ENCODE measurements at places on chromosomes 6 and 20.

GRCh38 chr6:84639396-84639795 lies 125.0 kb downstream of the TBX18 start:
- DNase-seq = no peak

GRCh38 chr20:40431611-40432010 lies 257.4 kb downstream of the MAFB start:
- DNase-seq = no peak

- DNase-seq = no peak
Measured at GRCh38 chr6:766625-767024, 73.7 kb upstream of the EXOC2 start.

GRCh38 chr6:165574220-165575157 lies 88.6 kb downstream of the PDE10A start:
- no peak for DNase-seq

- no peak for DNase-seq
Measured at GRCh38 chr20:21219686-21220085, 83.4 kb upstream of the XRN2 start.

DNA sequence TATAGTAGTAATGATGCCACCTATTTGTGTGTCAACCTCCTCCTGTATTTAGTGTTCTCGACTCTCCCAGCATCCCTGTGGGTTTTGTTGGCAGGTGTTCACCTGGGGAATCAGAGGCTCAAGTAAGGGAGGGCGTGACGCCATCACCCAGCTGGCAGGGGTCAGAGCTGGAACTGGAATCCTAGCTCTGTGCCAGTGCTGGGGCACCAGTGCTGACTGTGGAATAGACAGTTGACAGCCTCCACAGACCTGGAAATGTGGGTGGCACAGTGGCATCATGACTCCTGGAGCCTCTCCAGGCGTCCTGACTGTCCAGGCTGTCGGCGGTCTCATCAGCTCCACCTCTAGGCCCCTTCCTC lies 102.8 kb downstream of the SYCP2 start:
- DNase-seq = no peak

DNA sequence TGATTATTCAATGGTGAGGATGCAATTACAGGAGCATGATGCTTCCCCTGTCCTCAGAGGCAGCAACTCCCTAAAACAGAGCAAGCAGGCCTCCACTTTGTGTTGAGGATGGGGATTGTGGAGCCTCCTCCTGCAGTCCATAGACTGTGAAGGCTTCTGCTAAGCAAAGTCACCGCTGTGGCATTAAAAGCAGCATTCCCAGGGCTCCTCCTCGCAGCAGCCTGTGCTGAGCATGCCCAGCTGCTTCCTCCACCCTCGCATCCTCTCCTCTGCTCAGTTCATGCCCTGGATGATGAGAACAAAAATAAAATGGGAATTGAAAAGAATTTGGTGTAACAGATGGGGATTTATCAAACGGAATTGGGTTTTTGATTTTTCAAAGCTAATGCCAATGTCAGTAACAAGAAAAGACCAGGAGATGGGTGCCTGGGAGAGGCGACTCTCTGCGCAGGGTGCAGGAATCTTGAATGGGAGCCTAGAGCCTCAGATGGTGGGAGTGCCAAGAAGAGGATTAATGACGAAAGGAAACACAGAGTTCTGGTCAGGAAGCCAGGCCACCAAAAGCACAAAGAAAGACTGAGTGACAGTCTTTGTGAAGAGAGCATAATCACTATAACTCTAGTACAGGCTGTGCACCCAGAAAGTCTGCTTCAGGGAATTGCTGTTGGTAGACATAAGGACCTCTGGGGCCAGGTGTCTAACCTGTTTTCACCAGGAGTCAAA lies 347.6 kb downstream of the TPBG start:
- DNase-seq = no peak

GRCh38 chr6:74932232-74932888 lies 273.5 kb downstream of the COL12A1 start:
- DNase-seq = no peak

GRCh38 chr6:22248513-22249308 lies 48.1 kb downstream of the PRL start:
- no peak for DNase-seq

DNA sequence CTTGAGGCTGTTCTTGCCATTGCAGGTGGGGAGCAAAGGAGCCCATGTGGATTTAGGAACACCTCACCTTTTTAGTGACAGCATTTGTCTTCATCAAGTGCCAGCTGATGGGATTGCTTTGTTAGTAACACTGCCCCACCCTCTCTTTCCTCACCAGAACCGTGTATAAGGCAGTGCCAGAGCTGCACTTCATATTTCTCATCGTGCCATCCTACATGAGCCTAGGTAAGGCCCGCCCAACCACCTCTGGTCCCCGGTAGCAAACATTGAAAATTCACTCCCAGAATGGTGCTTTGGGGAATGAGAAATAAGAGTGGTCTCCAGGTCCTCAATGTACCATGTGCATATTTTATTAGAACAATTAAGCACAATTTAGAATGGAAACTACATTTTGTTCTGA lies 22.7 kb downstream of the CFAP61 start:
- DNase-seq = no peak

DNA sequence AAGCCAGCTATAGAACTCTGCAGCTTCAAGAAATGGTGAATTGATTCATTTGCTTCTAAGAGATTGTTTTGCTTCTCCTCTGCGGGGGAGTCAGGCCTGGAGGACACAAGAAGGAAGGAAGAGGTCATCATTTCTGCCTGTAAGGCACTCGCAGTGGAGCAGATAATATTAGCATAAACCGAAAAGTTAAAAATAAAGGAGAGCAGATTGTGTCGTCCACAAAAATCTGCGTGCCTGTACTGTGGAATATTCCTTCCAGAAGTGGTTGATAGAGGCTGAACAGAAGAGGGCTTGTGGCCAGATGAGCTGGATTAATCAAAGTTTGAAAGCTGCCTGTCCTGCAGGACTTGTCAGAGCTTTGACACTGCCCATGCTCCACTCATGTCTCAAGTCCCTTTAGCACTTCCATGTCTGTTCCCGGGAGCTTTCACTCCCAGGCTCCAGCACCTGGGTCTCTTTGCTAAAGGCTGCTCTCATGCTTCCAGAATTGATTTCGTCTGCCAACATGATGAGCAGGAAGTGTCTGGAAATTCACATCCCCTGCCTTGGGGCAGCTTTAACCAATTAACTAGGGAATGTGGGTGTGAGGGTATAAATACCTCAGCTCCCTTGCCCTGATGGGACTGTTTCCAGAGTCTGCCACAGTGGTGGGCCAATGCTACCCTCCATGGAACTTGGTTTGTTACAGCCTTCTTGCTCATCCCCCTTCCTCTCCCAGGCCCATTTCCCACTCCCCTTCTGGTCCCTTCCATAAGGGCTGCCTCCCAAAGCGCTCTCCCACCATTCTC lies 65.1 kb upstream of the STX16 start:
- no peak for DNase-seq

DNA sequence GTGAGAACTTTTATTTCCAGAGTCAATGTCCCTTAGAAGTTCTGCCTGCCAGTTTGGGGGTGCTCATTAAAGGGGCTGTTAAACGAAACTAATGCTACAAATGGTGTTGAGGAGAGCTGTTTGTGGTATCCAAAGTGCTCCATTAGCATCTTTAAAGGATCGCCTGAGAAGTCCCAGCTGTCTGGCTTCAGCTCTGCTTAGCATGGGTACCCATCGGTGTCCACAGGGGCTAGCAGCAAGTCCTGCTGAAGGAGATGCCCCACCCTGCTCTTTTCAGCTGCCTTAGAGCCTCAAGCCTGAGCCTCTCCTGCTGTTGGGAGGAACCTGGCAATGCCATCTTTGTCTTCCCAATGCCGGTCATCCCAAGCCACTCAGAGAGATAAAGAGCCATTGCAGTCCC lies 111.1 kb downstream of the FOXO3 start:
- no peak for DNase-seq

GRCh38 chr6:39935241-39935640 lies 979 bp upstream of the MOCS1 start:
- no peak for DNase-seq

DNA sequence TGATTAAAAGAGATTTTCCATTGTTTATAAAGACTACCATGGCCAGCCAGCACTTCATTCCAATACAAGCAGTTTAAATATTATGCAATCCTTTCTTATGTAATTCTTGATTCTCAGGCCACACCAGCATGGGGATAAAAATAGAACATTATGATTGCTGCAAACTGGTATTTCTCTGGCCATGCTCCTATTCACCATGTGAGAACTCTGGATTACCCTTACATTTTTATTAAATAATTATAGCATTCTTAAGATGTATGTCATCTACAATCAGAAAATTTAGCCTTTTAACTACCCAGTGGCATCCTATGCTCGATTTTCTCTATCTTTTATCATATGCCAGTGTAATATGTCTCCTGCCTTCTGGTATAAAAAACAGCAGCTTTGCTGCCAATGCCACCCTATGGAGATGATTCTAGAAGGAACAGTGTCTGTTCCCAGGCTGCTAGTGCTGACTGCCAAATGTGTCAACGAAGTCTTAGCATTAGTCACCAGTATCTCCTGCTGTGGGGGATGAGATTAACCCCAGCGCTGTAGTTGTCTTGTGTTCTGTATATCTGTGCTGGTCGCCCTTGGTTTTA lies 501.4 kb downstream of the BCKDHB start:
- peak; percentile 36 for DNase-seq

GRCh38 chr20:20334489-20334888 lies 33.4 kb upstream of the INSM1 start:
- no peak for DNase-seq

- DNase-seq = no peak
Measured at GRCh38 chr6:127204281-127204680, 62.4 kb upstream of the RNF146 start.

DNA sequence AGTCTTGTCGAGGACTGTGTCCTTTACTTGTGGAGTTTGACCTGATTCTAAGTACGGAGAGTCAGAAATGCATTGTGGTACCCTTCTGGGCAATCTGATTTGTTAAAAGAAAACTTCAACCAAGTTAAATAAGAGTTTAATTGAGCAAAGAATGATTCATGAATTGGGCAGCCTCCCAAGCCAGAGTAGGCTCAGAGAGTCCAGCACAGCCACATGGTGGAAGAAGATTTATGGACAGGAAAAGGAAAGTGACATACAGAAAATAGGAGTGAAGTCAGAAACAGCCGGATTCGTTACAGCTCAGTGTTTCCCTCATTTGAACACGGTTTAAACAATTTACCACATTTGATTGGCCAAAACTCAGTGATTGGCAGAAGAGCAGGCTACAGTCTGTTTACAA lies 329.2 kb downstream of the DHX35 start:
- no peak for DNase-seq

GRCh38 chr20:5024103-5024502 lies 22.8 kb upstream of the SLC23A2 start:
- DNase-seq = no peak

- no peak for DNase-seq
Measured at GRCh38 chr6:84853901-84854300, 89.5 kb upstream of the TBX18 start.

GRCh38 chr20:47668313-47669151 lies 116.7 kb downstream of the SULF2 start:
- DNase-seq = no peak

DNA sequence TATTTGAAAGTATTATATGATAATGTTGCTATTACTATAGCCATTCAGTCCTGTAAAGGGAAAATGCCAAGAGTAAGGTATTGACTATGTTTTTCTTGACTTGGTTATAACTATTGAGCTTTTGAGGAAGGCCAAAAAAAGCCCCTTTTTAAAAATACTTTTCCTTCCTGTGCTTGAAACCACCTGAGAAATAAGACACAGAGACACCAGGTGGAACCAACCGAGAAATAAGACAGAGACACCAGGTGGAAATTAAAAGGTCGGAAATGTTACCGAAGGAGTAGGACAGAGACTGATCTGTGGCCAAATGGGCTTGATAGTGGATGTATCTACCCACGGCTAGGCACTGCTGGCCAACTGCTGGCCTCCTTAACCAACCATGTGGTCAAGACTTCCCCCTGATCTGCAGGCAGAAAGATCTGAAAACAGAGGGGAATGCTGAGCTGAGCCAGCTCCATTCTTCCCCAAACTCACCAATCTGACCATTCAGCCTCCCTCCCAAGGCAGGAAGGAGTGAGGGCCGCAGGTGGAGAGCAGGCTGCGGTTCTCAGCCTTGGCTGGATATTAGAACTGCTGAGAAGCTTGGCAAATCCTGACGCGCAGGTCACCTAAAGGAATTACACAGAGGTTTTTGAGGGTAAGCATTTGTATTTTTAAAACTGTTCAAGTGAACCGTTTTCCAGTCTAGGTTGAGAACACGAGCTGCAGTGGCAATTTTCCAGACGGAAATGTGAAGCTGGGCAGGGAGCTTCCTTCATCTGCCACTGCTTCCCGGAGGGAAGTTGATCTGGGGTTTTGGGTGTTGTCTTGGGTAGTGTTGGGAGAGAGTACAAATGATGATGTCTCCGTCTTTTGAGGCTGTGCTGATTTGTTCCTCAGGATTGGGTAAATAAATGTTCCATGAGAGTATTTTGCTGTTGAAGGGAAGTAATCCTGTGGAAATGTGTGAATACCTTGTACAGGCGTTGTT lies 121.7 kb upstream of the EXOC2 start:
- no peak for DNase-seq

DNA sequence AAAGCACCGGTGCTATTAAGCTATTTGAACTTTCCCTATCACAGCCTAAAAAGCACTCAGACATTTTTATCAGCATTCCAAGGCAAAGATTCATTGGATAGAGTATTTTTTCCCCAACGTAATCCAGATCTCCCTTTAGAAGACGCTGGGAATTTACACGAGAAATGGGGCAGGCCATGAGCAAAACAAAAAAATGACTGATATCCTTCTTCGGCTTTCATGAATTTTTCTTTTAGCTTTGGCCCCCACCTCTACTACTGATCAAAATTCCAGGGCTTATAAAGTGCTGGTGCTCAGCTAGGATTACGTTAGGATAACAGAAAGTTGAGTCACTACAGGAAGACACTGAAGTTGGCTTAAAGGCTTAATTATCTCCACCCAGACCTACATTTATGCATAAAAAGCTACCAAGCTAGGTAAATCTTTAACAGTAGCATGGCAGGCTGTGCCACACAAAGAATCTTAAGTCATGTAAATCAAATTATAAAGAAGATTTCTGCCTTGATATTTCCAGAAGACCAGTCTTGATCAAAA lies 418.5 kb upstream of the BTBD3 start:
- no peak for DNase-seq

GRCh38 chr20:32155017-32155981 lies 45.8 kb downstream of the TM9SF4 start:
- DNase-seq = no peak

DNA sequence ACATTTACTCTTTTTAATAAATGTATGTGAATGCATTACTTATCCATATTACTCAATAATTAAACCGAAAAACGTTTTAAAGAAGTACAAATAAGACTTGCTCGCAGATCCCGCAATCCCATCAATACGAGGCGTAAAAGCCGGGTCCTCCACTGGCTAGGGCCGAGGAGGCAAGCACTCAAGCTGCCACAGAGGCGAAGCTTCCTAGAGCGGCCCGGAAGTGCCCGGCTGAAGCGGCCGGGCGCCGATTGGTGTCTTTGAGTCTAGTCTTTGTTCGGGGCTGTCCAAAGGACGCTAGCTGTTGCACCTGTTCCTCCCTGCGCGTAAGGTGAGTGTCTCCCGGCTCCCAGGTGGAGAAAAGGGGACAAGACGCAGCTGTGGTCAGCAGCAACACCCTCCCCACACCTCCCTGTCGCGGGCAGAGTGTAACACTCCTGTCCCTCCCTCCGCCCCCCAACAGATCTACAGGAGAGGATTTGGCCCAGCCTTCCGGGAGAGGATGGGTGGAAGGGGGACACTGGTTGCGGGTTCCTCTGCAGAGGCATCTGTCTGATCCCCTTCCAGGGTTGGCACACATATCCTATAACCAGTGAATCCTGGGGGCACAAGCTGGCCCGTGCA lies at the start of gene ZSCAN16:
Gene ZSCAN16, plus strand, starts transcription at position 260 of the 621 bp plus-strand sequence. CDS start 835 bp downstream, outside the sequence.
- no peak for DNase-seq
